ENCODE measurements at places on chromosomes 4 and X. TPM values are rescaled to one million over a fixed set of nuclear protein-coding genes. Genes with fewer than 3 reads are reported as not detected.

The EFHC2 gene
- 0.36 TPM for polyA plus RNA-seq

The TDO2 gene
- 0.25 TPM for polyA plus RNA-seq

GRCh38 chr4:148445071-148445859, 3.1 kb upstream of the NR3C2 start:
- peak; percentile 24 for DNase-seq

- no peak for DNase-seq
These were observed 58.6 kb upstream of the DCTD start for GRCh38 chr4:182975806-182976205.

- DNase-seq, result no peak
These were observed 5.0 kb downstream of the LNX1 start for GRCh38 chr4:53586121-53586816.

GRCh38 chr4:52987392-52988056, 125.4 kb downstream of the RASL11B start:
- no peak for DNase-seq

The HPSE gene
- 0.29 TPM for polyA plus RNA-seq

GRCh38 chr4:48665555-48666186, 114.4 kb downstream of the FRYL start:
- no peak for DNase-seq

GRCh38 chrX:11789809-11790208, 31.8 kb downstream of the MSL3 start:
- no peak for DNase-seq

The SHROOM4 gene
- polyA plus RNA-seq, result 6.6 TPM

- no peak for DNase-seq
These were observed 2.1 kb downstream of the HSD17B11 start for GRCh38 chr4:87388901-87389300.

- DNase-seq, result no peak
These were observed 1609.2 kb downstream of the STIM2 start for GRCh38 chr4:28469886-28470285.

DNA sequence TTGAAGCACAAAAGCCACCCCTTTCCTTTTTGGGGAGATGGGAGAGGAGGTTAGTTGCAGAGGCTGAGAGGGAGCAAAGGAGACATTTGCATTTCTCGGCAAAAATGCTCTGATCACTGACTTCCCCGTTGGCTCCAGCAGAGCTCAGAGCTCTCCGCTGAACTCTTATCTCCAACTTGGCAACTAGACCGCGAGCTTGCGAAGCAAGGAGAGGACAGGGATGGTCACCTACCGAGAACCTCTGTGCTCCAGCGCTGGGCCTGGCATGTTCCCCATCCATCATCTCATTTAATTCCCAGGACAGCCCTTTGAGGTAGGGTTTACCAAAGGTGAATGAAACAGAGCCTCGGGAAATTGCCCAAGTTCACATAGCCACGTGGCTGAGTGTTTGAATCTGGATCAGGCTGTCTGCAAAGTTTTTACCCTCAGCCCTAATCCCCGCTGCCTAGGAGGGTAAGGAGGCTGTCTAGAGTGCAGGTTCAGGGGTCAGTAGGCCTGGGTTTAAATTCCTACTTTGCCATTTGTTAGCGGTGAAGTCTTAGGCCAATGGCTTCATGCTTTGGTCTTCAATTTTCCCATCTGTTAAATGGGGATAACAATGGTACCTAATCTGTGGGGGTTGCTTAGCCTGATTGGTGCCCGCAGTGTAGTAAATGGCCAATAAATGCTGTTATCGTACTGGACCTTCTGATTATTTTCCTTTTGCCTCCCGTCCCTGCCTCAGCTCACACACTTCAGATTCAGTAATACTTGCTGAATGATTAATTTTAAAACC, 3.8 kb upstream of the CITED1 start:
- no peak for DNase-seq

GRCh38 chr4:39067031-39067430, 5.0 kb downstream of the KLHL5 start:
- no peak for DNase-seq

The STK32B gene
- polyA plus RNA-seq, result 11.6 TPM

DNA sequence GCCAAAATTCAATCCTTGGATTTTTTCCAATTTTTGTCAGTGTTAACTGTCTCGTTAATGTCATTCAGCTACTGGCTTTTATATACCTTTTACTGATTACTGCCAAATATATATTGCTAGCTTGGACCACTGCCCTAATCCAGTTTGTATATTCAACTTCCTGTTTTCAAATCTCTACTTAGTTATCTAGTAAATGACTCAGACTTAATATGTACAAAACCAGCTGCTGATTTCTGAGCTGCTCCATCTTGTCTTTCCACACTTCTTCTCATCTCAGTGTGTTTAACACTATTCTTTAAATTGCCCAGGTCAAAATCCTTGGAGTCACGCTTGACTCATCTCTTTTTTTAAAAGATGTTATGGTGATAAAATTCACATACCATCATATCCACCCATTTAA, 1196.7 kb downstream of the RAPGEF2 start:
- no peak for DNase-seq

The USP26 gene
- not detected for polyA plus RNA-seq

- DNase-seq, result no peak
These were observed 5.0 kb downstream of the SOD3 start for GRCh38 chr4:24800325-24800895.

- DNase-seq, result no peak
These were observed 41.6 kb downstream of the EVC start for GRCh38 chr4:5752376-5753184.

Data from muscle of arm (tissue), 14 donors.